ENCODE measurements at places on chromosomes 1 and 21. TPM values are rescaled to one million over a fixed set of nuclear protein-coding genes. Genes with fewer than 3 reads are reported as not detected.

The RAB13 gene
- 9.5 TPM for total RNA-seq

The PLA2G2F gene
- total RNA-seq: not detected

The NR1I3 gene
- total RNA-seq: not detected

The GJA9 gene
- total RNA-seq: not detected

The SIM2 gene
- not detected for total RNA-seq

The P3R3URF gene
- not detected for total RNA-seq

The OR2AK2 gene
- not detected for total RNA-seq

The FBXO28 gene
- total RNA-seq: 32.2 TPM

The C1orf185 gene
- total RNA-seq: not detected

The CHD5 gene
- 0.82 TPM for total RNA-seq

The GJA5 gene
- not detected for total RNA-seq

The TCHHL1 gene
- total RNA-seq: not detected

The PIGR gene
- 0.33 TPM for total RNA-seq

The DNASE2B gene
- total RNA-seq: not detected

The TMIGD3 gene
- not detected for total RNA-seq

The TMPRSS3 gene
- 19.6 TPM for total RNA-seq

The SELENBP1 gene
- not detected for total RNA-seq

The LCE1A gene
- not detected for total RNA-seq

The CLCA2 gene
- total RNA-seq: not detected

The ECE1 gene
- 78.2 TPM for total RNA-seq

The LMOD1 gene
- not detected for total RNA-seq

The FAM3B gene
- not detected for total RNA-seq

The KRTAP12-2 gene
- not detected for total RNA-seq

The THEM5 gene
- not detected for total RNA-seq

The DCDC2B gene
- not detected for total RNA-seq

The AADACL3 gene
- total RNA-seq: not detected

The SLC35E2B gene
- total RNA-seq: 29.7 TPM

The PDE4DIP gene
- total RNA-seq: 30.4 TPM

The LPAR3 gene
- 0.85 TPM for total RNA-seq

The PRAMEF20 gene
- not detected for total RNA-seq

The CSF3R gene
- total RNA-seq: 0.40 TPM

The INSRR gene
- 0.07 TPM for total RNA-seq

The SPRR2B gene
- not detected for total RNA-seq

The AQP10 gene
- not detected for total RNA-seq

The OR4F16 gene
- total RNA-seq: not detected

The DYNLT5 gene
- not detected for total RNA-seq

The RUNX3 gene
- total RNA-seq: 218 TPM

The PPP1R8 gene
- total RNA-seq: 70.0 TPM

The LCE1F gene
- not detected for total RNA-seq

The ZSWIM5 gene
- total RNA-seq: 1.4 TPM

The GOLPH3L gene
- 20.0 TPM for total RNA-seq

The CFAP107 gene
- total RNA-seq: not detected

The MUL1 gene
- 23.3 TPM for total RNA-seq

The KLHDC7A gene
- not detected for total RNA-seq

The MMP23B gene
- 2.1 TPM for total RNA-seq

The DNAI4 gene
- total RNA-seq: 1.8 TPM

The CD101 gene
- 0.66 TPM for total RNA-seq

The SLC44A5 gene
- total RNA-seq: 0.29 TPM

The GPR37L1 gene
- not detected for total RNA-seq

The CRP gene
- total RNA-seq: not detected

The CAPZB gene
- 289 TPM for total RNA-seq

The ACTRT2 gene
- total RNA-seq: not detected

The PLD5 gene
- not detected for total RNA-seq

The INAVA gene
- 0.24 TPM for total RNA-seq

The KCNH1 gene
- not detected for total RNA-seq

The CR2 gene
- total RNA-seq: 1.6 TPM

The CELSR2 gene
- 2.8 TPM for total RNA-seq

Measured in CD8-positive, alpha-beta memory T cell (primary cell).